ENCODE measurements at places on chromosomes 12 and 14. TPM values are rescaled to one million over a fixed set of nuclear protein-coding genes. Genes with fewer than 3 reads are reported as not detected.
A peak's percentile ranks its signal among the peaks of the same experiment; 100 is the strongest.

SLC17A8 gene
- 0.10 TPM for total RNA-seq

GRCh38 chr14:89899917-89900663 is 54.4 kb downstream of the EFCAB11 start:
- DNase-seq: peak; percentile 13

DNA sequence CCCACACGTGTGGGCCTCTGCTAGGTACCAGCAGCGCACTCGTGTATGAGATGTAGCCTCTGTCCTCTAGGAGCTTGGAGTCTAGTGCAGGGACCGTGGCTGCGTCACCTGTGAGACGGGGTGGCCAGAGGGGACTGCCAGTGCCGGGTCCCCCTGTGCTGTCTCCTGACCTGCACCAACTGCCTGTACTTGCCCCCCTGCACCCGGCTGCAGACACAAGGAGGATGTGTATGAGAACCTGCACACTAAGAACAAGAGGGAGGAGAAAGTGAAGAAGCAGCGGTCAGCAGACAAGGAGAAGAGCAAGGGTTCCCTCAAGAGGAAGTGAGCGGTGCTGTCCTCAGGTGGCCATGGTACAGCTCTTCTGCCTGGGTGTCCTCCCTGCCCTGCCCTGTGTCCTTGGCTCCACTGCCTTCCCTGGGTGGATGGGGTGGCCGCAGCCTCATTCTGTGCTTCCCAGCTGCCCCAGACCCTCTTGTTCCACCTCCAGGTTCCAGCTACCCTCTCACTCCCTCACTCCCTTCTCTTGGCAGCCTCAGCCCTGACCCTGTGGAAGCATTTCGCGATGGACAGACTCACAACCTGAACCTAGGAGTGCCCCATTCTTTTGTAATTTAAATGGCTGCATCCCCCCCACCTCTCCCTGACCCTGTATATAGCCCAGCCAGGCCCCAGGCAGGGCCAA is 9.6 kb downstream of the PTPN6 start:
- no peak for DNase-seq

- no peak for DNase-seq
Observed at GRCh38 chr12:27207615-27208413, 36.3 kb upstream of the STK38L start.

DNA sequence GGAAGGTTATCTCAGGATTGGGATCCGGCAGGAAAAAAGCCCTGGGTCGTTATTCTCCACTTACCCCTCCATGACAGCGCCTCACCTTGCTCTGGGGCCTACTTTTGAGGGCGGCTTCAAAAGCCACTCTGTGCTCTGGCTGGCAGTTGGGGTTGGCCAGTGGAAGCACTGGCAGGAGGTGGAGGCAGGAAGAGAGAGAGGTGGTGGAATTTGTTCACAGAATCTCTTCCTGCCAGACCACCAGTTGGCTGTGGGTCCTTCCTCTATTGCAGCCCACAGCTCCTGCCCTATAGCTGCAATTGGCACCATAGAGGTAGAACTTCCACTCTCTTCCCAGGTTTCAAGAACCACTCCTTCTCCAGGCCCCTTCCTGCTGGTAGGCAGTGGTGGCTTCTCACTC is 32.7 kb upstream of the SDR39U1 start:
- DNase-seq: no peak

- DNase-seq: peak; percentile 20
Observed at GRCh38 chr12:22856178-22856577, 231.2 kb downstream of the ETNK1 start.

- DNase-seq: no peak
Observed at GRCh38 chr14:79084861-79085260, 914.7 kb downstream of the NRXN3 start.

- no peak for DNase-seq
Observed at GRCh38 chr14:98651037-98651436, 621.0 kb downstream of the BCL11B start.

- DNase-seq: no peak
Observed at GRCh38 chr12:60539592-60539991, 943.8 kb downstream of the SLC16A7 start.

DNA sequence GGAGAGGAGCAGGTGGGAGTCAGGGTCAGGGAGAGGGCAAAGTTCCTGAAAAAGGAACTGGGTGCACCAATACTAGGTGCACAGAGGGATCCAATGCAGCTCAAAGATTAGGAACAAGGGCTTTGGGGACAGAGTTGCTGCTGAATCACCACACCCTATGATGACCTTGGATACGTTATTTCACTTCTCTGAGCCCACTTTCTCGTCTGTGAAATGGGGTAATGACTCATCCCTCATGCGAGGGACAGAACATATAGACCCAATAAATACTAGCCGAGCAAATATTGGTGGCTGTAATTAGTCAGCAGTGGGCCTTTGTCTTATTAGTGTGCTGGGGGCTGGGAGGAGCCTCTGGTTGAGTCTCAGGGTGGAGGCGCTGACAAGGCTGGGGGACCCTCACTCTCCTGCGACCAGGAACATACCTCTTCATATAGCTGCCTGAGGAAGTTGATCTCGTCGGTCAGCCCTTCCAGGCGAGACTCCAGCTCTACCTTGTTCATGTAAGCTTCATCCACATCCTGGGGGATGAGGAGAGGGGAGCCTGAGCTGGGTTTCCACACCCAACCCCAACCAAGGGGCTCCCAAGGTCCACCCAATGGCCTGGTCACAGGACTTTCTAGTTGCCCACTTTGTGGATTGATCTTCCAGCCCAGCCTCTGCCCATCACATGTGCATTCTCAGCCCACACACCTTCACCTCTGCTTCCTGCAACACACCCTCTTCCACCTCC is 4.5 kb downstream of the KRT8 start:
- no peak for DNase-seq

- no peak for DNase-seq
Observed at GRCh38 chr14:94026889-94027469, 839 bp downstream of the OTUB2 start.

GRCh38 chr14:62304257-62304656 is 542.0 kb downstream of the SNAPC1 start:
- DNase-seq: peak; percentile 1

DNA sequence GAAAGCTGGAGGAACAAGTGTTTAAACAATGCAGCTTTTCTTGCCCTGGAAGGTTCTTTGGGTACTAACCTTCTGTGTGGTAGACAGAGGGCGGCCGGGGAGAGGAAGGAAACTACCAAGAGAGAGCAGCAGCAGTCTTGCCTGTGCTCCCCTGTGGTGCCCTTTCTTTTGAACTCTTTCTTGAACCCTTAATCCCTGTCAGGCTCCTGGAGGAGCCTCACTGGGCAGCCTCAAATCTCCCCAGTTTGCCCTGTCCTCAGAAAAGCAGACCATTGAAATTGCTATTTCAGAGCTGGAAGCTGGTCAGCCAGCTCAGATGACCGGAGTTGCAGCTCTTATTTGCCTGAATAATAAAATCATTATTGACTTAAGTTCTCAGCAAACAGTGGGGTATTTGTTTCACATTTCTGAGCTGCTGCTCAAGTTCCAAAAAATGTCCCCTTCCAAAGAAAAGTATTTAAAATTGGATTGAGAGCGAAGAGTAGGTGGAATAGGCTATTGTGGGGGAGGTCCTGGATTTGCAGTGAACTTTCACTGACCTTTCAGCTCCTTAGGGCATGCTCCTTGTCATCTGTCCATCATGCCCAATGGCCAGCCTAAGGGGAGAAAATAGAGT is 42.1 kb upstream of the RNASE3 start:
- peak; percentile 19 for DNase-seq

- DNase-seq: no peak
Observed at GRCh38 chr12:108854451-108855283, 2.7 kb downstream of the SSH1 start.

- DNase-seq: no peak
Observed at GRCh38 chr14:90842726-90843125, 26.5 kb upstream of the TTC7B start.

DNA sequence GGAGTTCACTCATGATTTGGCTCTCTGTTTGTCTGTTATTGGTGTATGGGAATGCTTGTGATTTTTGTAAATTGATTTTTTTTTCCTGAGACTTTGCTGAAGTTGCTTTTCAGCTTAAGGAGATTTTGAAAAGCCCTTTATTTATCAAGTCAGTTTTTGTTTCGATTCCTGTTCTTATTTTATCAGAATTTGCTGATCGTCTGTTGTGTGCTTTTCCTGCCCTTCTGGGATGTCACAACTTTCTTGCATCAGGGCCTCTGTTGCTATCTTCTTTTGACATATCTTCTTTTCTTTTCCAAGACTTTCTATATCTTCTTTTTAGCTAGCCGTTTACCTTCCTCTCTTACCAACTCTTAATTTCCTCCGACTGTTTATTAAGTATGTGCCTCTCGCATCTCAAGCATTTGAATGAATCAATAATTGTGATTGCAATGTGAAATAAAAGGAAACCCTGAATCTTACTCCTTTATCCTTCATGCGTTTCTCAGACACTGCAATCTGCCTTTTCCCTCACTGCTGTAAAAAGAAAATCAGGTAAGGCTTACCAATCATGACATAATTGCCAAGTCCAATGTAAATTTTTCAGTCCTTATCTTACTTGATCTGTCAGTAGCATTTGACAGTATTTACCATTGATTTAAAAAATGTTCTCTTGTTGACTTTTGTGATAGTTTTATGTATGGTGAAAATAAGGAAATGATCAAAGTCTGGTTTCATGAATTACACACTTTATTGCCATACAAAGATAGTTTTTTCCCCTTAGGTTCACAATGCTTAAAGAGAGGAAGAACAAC is 53.0 kb downstream of the ETNK1 start:
- DNase-seq: no peak

DNA sequence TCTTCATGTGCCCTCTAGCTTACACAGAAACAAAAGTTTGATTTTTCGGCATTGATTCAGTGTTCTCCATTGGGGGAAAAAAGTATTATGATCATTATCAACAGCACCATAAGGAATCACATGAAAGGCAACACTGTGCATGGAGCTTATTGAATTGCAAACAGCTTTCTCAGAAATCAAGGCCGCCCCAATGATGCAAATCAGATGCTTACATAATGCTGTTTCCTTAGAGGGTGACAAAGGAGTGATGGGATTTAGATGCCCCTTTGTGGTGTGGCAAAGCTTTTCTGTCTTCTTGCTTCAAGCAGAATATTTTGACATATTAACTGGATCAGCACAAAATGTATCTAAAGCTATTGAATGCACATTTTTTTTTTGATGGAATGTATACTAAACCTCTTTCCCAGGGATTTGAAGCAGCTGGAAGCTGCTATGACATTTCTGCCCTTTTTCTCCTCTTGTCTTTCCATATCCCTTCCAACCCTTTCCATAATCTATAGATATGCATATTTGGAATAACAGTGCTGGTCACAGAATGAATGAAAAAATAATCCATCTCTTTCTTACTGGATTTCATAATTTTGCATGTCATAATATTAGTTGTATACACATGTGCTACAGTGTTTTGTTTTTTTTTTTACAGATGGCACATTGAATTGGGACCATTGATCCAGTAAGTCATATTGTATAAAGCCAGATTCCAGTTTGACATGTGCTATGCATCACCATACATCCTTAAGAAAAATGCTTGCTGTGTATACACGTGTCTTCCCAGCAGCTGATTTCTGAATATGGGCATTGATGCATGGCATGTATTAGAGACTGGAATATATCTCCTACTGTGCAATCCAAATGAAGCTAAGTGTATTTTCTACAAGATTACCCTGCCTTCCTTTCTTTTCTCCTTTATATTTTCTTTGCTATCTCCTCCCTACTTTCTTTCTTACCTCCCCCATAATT is 259.7 kb upstream of the DCN start:
- no peak for DNase-seq

NEUROD4 gene
- total RNA-seq: not detected

DNA sequence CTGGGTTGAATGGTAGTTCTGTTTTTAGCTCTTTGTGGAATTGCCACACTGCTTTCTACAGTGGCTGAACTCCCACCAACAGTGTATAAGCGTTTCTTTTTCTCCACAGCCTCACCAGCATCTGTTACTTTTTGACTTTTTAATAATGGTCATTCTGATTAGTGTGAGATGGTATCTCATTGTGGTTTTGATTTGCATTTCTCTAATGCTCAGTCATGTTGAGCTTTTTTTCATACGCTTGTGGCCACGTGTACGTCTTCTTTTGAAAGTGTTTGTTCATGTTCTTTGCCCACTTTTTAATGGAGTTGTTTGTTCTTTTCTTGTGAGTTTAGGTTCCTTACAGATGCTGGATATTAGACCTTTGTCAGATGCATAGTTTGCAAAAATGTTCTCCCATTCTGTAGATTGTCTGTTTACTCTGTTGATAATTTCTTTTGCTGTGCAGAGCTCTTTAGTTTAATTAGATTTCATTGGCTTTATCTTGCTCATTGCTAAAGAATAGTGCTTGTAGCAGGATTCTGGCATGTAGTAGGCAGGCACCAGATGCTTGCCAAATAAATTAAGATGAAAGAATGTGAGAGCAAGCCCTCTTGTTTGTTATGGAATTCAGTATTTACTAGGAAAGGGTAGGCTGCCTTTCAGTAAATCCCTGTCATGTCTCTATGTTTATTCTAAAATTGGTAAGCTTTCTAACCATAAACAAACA is 86.8 kb downstream of the PDE3A start:
- DNase-seq: no peak

LRRC9 gene
- total RNA-seq: 0.62 TPM

GRCh38 chr12:108342985-108343384 is 3.9 kb upstream of the CMKLR1 start:
- no peak for DNase-seq

GRCh38 chr12:132771126-132771838 is 9.7 kb upstream of the ANKLE2 start:
- no peak for DNase-seq

- DNase-seq: peak; percentile 72
Observed at GRCh38 chr12:53452159-53453077, 516 bp downstream of the PCBP2 start.

DNA sequence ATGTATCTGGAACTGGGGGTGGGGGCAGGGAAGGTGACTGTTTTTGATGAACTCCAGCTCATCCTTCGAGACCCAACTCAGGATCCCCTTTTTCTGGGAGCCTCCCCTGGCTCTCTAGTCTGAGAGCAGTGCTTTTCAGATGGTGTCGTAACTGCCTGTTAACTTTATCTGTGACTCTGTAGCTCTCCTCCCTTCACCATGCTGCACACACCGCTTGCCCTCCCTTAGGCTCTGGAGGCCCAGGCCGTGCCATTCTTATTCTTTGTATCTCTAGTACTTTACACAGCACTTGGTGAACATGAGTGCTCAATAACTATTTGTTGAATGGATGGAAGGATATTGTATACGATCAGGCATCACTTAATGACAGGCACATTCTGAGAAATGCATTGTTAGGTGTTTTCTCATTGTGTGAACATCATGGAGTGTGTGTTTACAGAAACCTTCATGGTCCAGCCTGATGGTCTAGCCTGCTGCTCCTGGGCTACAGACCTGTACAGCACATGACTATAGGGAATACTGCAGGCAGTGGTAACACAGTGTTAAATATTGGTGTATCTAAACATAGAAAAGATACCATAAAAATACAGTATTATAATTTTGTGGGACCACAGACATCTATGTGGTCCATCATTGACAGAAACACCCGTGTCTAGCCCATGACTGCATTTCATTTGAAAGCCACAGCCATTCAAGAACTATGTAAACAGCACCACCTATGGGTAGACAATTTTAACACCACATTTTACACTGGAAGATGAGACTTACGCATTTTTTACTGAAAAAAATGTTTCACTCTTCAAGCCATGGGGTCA is 91.8 kb downstream of the EML1 start:
- DNase-seq: peak; percentile 52

- peak; percentile 66 for DNase-seq
Observed at GRCh38 chr14:51004801-51005526, 60.7 kb upstream of the PYGL start.

HCAR2 gene
- total RNA-seq: 0.09 TPM

- no peak for DNase-seq
Observed at GRCh38 chr12:126651133-126651532, 1585.9 kb downstream of the AACS start.

RDH16 gene
- total RNA-seq: 0.07 TPM
